ENCODE measurements at places on chromosomes 7 and 10. TPM values are rescaled to one million over a fixed set of nuclear protein-coding genes. Genes with fewer than 3 reads are reported as not detected.

Gene WNT8B
- total RNA-seq: 0.16 TPM

Gene VWA2
- total RNA-seq: 3.0 TPM

Gene FOXP2
- total RNA-seq: 109 TPM

Gene POMZP3
- 6.3 TPM for total RNA-seq

Gene HOXA10
- total RNA-seq: not detected

Gene MMRN2
- total RNA-seq: 33.5 TPM

Gene NPSR1
- 0.99 TPM for total RNA-seq

Gene LIPN
- not detected for total RNA-seq

Gene SCRN1
- total RNA-seq: 124 TPM

Gene MKX
- 13.1 TPM for total RNA-seq

Measured in camera-type eye (tissue), 1 donor.